ENCODE measurements at places on chromosomes 12 and 14.
A peak's percentile ranks its signal among the peaks of the same experiment; 100 is the strongest.

- no peak for DNase-seq
Observed at GRCh38 chr12:110931315-110931728, 10.9 kb upstream of the MYL2 start.

DNA sequence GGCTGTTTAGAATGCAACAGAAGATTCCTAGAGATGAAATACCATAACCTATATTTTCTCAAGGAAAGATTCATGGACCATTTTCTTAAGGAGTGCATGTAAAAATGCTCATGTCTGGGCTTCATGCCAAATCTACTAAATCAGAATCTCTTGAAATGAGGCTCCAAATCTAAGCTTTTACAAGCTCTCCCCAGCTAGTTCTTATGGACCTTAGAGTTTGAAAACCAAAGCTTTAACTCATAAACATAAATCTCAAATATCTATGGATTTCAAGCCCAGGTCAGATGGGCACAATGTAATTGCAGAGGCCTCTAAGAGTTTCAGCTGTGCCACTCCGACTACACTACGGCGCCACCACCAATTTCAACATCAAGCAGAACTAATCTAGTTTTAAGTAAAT is 117.3 kb upstream of the CAND1 start:
- no peak for DNase-seq

DNA sequence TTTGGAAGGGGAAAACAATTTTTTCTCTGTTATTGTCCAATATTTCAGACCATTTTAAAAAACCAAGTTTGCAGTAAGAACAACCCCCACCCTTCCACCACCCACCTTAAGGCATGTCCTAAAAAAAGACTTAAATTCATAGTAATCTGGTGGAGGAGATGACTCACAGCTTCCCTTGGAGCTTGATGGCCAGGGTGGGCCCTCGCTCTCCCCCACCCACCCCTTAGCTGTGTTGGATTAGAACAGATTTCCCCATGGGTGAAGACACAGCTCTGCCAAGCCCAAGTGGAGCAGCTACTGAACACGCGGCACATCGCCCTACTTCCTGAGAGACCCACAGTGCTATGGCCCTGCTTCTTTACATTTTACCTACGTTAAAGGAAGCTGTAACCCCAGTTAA is 140.3 kb downstream of the GCH1 start:
- DNase-seq: peak; percentile 14

GRCh38 chr14:101200650-101201516 is 297.4 kb upstream of the RTL1 start:
- no peak for DNase-seq

GRCh38 chr12:8661016-8661415 is 1.6 kb downstream of the MFAP5 start:
- no peak for DNase-seq

GRCh38 chr12:94121886-94122285 is 26.5 kb upstream of the PLXNC1 start:
- no peak for DNase-seq

DNA sequence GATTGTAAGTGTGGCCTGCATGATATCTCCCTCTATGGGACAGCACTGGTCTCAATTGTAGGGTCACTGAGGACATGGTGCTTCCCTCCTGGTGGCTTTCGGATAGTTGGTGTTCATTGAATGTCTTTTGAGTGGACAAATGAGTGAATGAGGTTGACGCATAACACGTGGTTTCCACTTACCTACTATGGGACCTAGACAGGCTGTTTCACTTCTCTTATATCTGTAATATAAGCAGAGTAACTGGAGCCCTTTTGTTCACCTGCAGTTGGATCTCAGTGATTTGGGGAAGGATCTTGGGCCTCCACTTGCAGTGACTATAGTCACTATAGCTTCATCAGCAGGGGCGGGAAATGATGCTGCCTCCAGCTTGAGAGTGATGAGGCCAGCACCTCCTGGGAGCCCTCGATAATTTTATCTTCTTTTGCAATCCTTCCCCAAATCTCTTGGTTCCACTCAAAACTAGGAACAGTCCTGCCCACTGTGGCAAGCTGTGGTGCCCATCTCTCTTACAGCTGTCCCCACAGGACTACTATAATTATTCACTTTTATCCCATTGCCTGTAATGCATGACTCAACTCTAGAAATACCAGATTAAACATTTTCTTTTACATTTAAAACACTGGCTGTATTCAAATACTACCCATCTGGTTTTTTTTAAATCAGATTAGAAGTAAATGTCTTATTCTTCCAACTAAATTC is 242.9 kb downstream of the CHST11 start:
- DNase-seq: no peak

GRCh38 chr14:59868021-59868420 is 2.6 kb downstream of the RTN1 start:
- no peak for DNase-seq

DNA sequence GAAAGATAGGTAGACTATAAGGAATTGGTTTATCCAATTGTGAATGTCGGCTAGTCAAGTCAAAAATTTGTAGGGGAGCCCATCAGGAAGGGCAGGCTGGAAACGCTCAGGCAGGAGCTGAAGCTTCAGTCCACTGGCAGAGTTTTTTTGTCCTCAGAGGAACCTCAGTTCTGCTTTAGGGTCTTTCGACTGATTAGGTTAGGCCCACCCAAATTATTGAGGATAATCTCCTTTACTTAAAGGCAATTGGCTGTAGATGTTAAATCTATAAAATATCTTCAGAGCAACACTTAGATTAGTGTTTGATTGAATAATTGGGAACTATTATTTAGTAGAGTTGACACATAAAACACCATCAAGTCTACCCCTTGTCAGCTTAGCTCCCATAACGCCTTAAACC is 105.5 kb upstream of the ARHGAP5 start:
- DNase-seq: no peak

DNA sequence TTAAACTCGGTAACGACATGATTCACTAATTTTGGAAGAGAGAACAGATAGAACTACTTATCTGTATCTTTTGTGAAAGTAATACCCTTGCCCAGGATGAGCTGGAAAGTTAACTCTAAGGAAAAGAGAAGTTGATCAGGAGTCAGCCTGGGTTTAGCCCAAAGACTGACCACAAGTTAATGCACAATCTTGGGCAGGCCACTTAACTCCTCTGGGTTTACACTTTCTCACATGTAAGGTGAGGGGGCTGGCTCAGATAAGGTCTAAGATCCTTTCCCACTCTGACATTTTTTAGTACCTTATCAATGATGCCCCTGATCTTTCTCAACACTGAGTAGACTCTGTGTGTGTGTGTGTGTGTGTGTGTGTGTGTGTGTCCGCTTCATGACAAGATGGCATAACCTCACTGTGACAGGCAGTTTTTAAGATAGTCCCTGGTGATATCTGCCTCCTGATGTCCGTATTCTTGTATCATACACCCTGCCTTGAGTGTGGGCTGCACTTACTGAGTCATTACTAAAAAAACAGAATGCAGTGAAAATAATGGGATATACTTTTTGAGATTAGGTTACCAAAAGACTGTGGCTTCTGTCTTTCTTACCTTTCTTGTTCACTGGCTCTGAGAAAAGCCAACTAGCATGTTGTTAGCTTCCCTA is 56.2 kb upstream of the CCDC198 start:
- no peak for DNase-seq

- no peak for DNase-seq
Observed at GRCh38 chr12:68958322-68958721, 25.4 kb upstream of the CPM start.

GRCh38 chr14:32698831-32699230 is 239.8 kb upstream of the NPAS3 start:
- no peak for DNase-seq

DNA sequence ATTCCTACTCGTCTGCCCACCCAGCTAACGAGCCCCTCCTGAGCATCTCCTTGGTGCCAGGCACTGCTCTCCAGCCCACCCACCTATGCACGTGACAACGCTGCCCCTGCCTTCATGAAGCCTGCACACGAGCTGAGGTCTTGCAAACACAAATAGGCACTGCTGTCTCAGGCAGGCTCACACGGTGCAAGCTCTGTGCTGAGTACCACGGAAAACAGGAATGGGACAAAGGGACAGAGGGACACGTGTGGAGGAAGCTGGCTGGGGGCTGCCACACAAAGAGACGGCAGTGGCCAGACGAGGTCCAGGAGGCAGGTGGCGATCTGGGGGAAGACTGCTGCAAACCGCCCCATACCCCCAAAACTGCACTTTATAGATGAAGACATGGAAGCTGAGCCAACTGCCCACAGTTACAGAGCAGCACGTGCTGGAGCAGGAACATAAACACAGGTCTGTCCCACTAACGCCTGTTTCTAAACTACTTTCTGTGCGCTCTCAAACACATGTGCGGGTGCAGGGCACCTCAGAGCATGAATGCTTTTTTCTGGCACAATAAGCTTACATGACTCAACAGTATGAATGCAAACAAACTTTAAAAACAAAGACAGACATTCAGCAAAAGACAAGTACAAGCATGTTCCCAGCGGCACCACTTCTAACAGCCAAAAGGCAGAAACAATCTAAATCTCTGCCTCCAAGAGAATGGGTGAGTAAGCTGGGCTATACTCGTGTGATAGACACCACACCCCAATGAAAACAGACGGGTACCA is 64.5 kb downstream of the AMN start:
- DNase-seq: peak; percentile 33

DNA sequence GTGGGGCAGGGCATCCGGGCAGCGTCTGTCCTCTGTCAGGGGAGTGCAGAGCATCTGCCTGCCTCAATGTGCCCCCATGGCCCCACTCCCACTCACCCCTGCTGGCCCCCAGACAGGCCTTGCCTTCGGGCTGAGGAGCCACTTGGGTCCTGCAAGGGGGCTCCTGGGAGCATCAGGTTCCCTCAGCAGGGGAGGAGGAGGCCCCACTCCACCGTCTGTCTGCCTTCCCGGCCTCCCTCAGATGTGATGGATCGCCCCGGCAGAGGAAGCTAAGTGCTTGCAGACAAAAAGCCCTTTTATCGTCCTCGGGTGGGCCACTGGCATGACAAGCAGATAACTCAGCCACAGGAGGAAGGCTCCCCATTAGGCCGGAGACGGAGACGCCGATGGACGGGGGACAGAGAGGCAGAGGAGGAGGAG is 35.1 kb downstream of the NCOR2 start:
- DNase-seq: no peak

GRCh38 chr14:106228541-106229158 is 702.3 kb downstream of the TMEM121 start:
- no peak for DNase-seq
